Kidney (tissue), 22 donors: ENCODE measurements at places on chromosomes 2 and 18.

DNA sequence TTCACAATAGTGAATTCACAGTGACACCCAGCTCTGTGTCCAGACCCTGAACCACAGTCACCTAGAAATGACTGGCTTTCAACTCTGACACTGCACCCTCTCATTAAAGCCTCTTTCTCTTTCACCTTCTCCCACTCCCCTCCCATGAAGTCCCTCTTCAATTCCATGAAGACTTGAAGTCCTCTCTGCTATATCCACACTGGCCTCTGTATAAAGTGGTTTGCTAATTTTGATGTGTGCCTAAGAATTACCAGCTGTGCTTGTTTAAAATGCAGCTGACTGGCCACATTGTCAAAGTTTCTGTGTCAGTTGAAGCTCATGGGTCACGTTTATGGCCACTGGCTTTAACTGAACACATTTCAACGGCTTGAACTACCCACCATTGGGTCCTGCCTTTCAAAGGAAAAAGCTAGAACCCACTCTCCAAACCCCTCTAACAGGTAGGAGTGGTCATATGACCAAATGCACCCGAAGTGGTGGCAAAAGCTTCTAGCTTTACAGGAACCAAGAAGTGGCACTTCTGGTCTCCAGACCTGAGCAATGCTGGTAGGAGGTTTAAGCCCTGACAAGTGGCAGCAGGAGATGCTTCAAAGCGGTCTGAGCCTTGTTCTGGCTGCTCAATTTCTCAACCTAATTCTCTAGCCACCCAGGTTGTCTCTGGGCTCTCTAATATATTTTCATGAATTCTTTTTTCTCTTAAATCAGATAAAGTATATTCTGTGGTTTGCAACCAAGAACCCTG is 34.2 kb downstream of the B4GALT6 start:
- no peak for DNase-seq

DNA sequence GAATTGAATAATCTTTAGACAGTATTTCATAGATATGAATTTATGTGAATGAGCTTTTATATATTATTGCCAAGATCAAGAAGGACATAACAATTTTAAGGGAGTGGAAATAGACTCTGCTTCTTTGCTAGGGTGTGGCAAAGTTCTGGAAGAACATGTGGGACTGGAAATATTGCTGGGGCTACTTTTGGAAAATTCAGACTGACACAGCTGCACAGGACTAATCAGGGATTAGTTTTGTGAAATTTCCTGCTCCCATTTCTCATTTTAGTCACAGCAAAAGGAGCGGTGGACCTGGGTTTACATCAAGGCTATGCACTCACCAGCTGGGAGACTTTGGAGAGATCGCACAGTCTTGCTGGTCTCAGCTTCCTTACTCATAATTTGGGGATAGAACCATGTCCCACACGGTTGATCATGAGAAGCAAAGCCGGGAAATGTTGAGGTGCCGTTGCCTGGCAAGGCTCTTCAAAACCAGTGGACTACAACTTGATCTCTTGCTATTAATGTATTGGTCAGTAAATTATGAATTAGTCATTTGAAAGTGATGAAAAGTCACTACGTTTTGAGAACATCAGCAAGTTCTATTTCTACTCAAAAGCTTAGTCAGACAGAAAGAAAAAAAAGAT is 42.4 kb downstream of the IL1RL2 start:
- DNase-seq, result no peak

- no peak for DNase-seq
Observed at GRCh38 chr18:44098551-44099098, 582.1 kb upstream of the SETBP1 start.

GRCh38 chr18:21112543-21113105 is 1.0 kb upstream of the ROCK1 start:
- DNase-seq, result no peak

DNA sequence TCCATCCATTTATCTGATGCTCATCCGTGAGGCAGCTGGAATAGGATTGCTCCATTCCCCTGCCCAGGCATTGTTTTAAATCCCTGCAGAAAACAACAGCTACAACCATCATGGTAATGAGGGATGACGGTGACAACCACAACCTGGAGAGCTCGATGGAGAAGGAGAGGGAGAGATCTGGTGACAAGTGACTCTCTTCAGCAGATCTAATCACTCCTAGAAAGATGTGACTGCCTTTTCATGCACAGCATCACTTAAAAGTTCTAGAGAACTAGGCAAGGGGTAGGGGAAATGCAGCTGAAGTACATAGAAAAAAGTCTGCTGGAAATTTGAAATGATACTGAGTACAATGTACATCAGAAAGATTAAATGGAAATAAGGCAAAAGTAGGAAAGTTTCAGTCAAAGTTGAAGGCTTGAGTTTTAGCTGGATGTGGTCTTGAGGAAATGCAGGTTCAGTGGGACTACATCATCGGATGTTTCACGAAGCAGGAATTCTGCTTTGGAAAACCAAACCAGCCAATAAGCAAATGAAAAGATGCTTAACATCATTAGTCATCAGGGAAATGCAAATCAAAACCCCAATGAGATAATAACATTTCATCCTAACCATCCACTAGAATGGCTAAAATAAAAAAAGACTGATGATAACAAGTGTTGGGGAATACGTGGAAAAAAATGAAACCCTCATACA is 6.8 kb upstream of the ARHGAP25 start:
- DNase-seq, result no peak
